ENCODE measurements at places on chromosomes 3 and 15.

DNA sequence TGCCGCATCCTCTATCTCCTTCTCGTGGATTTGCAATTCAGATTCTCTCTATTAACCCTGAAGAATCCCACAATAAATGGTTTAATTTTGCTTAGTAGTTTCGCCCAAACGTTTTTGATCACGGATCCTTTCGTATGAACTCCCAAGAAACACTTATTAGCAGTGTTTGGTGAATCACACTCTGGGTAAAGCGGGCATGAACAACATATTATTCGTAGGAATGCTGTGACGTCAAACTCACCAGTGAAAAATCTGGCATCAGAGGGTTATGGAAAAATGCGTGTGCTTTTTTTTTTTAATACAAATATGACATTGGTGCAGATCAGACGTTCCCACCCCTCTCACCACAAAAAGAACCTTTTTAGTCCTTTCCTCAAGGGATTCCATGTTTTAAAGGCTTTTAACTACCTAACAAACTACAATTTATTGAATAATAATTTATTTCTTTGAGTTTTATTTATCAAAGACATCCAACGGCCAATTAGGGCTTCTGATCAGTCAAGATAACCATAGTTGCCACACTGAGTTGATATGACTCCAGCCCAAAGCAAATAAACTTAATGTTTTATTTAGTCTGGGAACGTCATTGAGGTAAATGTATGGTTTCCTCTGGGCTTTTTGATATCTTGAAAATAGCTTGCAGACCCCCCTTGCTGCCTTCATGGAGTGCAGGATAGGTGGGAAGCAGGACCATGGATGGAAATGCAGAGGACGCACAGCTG is 45.5 kb upstream of the CGNL1 start:
- DNase-seq = no peak

- DNase-seq = no peak
Observed at GRCh38 chr3:31254483-31254882, 278.2 kb upstream of the STT3B start.

- no peak for DNase-seq
Observed at GRCh38 chr3:98612996-98613517, 19.6 kb upstream of the CPOX start.

DNA sequence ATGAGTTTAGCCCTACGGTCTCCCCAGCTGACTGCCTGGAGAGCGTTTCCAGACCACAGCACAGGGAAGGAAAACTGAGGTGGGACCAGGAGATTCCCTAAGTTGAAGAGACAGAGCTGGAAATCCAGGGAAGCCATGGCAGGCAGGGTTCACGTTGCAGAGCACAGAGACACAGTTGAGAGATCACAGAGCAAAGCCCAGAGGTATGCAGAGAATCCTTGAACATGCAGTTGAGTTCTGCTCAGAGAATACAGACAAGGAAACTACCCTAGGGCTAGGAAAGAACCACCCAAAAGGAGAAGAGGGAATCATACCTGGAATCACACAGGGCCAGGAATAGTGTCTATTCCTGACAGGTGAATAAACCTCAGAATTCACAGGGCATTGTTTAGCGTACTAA is 14.3 kb downstream of the SLC28A1 start:
- DNase-seq = no peak

GRCh38 chr3:3179407-3180094 is at the start of gene CRBN:
CRBN (minus strand) TSS chr3:3179691; CDS start chr3:3179687, 4 bp downstream.
- DNase-seq = peak; percentile 88

DNA sequence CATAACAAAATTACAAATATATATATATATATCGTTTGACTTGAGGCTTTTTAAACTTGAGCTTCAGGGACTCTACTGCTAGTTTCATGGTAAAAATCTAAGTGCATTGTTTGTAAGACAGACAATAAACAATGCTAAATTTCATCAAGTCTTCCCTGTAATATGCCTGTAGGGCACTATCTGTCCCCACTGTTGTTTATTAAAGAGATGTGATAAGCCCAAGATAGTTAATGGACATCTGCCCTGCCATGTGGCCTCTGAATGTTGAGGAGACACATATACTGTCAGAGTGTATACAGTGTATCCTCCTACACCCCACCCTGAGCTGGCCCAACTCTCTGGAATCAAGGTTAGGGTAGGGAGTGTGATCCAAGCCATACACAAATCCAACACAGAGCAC is 15.1 kb upstream of the EIF1B start:
- DNase-seq = no peak

DNA sequence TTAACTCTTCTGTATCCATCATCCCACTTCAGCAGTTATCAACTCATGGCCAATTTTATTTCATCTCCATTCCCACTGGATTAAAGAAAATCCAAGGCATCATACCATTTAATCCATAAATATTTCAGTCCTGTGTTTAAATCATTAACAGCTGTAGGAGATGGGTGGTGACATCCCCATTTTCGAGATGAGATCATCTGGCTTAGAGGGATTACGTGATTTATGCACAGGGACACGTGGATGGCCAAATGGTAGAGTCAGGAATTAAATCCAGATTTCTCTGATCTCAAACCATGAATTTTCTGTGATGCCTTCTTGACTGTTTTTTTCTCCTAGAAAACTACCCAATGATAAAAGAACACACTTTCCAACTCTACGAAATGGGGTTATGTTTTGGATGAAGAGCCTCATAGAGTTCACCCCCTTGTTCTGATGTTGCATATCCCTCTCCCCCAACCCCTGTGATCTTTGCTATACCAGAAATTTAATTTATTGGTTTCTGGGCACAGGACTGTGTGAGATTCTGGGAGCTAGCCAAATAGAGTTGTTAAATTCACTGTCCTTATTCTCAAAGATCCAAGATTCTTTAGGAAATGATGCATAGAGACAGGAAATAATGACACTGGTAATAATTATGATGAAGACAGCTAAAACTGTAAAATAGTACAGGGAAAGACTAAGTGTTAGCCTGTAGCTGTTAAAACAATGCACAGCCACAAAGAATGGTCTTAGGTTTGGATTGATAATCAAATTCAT is 7.4 kb downstream of the ZNF589 start:
- DNase-seq = no peak

DNA sequence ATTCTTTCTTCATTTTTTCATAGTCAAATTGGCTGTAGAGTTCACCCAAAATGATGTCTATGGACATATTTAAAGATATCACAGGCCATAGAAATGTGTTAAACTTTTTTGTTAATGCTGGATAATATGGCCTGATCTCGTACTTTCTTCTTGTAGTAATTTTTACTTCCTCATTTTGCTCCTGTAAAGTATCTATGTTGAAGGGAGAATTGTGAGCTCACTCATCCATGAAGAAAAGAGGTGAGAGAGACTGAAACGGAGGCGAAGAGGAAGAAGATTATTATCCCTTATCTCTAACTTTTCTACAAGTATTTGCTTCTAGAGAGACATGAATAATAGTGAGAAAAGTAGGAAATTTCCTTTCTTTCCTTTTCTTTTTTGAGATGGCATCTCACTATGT is 613.8 kb upstream of the TBL1XR1 start:
- DNase-seq = no peak

DNA sequence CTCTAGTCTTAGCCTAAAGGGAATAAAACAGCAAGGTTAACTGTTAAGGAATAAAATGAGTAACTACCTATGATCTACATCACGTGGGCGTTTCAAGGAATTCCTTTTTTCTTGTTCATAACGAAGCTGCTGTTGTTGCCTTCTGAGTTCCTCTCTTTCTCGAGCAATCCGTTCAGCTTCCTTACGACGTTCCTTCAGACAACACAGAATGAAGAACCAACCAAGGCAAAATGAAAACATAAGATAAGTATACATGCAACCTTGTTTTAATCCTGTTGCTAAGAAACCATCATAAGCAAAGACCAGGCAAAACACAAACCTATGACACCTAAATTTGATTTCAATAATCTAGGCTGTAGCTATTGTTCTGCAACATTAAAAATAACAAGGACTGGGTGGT is 44.1 kb downstream of the SLTM start:
- no peak for DNase-seq

- DNase-seq = no peak
Observed at GRCh38 chr15:60703207-60703933, 224.4 kb upstream of the ICE2 start.

DNA sequence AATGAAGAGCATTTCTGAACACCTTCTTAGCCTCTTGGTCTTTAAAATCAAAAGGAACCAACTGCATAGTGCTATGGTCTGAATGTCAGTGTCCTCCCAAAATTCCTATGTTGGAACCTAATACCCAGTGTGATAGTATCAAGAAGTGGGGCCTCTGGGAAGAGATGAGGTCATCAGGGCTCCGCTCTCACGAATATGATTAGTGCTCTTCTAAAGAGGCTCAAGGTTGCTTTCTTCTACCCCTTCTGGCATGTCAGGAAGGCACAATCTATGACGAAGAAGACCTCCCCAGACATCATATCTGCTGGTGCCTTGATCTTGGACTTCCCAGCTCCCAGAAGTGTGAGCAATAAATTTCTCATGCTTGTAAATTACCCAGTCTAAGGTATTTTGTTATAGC is 209.5 kb downstream of the MAGI1 start:
- no peak for DNase-seq

- no peak for DNase-seq
Observed at GRCh38 chr3:73192036-73192738, 130.7 kb downstream of the EBLN2 start.

DNA sequence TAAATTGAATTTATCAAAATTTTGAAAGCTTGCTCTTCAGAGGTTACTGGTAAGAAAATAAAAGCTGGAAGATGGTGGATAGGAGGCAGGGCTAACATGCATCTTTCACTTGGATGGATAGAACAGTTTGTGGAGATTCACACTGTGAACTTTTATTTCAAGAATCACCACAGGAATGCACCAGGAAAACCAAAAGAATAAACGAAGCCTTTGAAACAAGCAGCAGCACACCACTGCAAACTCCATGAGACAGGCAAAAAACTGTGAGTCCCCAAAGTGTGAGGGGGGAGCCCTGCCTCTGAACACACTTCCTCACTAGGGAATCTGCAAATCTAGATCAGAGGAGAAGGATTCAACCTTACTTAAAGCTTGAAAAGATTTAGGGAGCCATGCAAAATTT is 122.2 kb downstream of the RTP4 start:
- DNase-seq = no peak

- no peak for DNase-seq
Observed at GRCh38 chr3:34793057-34793456, 846.3 kb upstream of the ARPP21 start.

- DNase-seq = no peak
Observed at GRCh38 chr3:156664831-156665178, 9.6 kb upstream of the TIPARP start.

GRCh38 chr3:159989973-159990846 is 1.6 kb downstream of the IL12A start:
- no peak for DNase-seq

DNA sequence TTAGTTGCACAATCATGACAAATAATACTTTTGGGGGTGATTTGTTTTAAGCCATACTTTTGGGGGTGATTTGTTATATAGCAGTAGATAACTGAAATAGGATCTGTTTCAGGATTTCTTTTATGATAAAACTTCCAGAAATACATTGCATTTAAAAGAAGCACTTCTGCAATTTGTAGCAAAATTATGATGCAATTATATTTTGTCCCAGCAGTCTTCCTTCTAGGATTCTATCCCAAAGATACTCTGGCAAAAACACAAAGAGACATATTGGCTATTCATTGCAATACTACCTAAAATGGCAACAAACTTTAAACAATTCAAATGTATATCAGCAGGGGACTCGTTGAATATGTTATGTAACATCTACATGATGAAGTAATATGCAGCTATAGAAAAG is 78.9 kb upstream of the ANKRD28 start:
- DNase-seq = no peak

- DNase-seq = no peak
Observed at GRCh38 chr3:187005827-187006481, 75.6 kb downstream of the ST6GAL1 start.

DNA sequence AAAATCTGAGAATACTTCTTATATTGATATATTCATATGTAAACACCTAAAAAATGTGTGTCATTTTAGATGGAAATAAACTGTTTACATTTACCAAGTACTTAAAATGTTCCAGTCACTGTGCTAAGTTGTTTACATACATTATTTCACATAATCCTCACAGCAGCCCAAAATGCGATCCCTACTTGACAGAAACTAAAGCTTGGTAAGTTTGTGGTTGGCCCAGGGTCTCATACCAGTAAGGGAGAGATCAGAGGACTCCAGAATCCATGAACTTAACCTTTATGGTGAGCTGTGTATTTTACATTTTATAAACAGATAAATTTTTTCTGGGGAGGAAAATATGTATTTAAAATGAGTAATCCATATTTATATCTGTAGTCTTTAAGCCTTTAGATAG is 51.2 kb downstream of the SLC25A26 start:
- DNase-seq = no peak

DNA sequence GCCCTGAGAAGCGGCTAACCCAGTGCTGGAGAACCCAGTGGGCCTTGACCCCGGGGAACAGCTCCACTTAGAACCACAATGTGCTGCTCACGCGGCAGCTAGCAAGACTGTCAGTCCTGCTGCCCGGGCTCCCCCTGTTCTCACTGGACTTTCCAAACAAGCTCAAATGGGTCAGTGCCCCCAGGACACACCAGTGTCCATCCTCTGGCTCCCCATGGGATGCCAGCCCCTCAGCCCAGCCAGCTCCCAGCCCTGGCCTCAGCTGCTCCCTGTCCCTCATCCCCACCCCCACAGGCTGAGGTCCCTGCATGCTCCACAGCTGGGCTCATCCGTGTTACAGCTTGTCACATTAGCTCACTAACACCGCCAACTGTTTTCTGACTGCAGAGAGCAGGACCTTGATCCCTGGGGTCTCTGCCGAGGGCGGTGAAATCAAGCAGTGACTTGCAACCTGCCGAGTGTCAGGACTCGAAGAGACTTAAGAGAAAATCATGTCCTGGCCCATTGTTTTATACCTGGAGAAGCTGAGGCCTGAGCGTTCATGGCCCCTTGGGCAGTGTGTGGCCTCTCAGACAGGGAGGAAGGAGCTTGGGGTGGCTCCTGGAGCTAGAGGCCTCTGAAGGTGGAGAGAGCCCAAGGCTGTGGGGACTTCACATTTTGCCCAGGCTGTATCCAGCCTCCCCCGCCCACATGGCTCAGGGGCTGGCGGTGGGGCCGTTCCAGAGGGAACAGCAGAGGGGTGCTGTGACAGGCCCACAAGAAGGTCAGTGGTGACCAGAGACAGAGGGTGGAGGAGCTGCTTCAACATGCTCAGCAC is 157.5 kb downstream of the MEGF11 start:
- DNase-seq = no peak

Measured in naive thymus-derived CD8-positive, alpha-beta T cell (primary cell).